ENCODE measurements at places on chromosomes 4 and X.

- no peak for DNase-seq
These were observed 48.1 kb downstream of the SRPX start for GRCh38 chrX:38172596-38172995.

- no peak for DNase-seq
These were observed 241.1 kb upstream of the TLL1 start for GRCh38 chr4:165631912-165632311.

- DNase-seq = no peak
These were observed 23.4 kb downstream of the PRDM8 start for GRCh38 chr4:80220711-80221110.

DNA sequence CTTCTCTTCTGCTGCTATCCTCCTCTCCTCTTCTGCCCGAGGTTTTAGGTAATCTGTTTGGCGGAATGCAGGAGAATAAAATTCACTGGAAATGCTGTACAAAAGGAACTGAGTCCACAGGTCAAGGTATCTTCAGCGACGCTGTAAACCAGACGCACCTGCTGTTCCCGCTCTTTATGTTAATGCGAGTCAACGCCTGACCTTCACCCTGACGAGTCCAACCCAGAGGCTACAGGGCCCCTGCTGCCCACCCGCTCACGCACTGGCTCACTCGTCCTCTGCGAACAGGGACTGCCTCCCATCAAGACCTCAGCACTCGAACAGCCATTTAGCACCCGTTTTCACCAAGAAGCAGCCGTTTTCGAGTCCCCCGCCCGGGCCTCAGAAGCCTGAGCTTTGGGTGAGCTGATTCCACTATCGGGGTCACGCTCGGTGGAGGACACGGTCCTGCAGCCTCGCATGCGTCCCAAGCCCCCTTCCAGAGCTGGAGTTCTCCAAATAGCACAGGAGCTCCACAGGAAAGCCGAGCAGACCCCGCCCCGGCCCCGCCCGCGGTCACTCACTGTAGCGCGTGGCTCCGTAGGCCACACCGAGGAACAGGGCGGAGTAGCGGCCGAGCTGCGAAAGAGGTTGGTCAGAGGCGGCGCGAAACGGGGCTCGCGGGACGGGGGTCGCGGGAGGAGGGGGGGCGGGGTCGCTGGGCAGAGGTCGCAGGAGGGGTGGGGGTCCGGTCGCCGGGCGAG, 556 bp downstream of the ATP5ME start:
- DNase-seq = no peak
